Stimulated activated CD8-positive, alpha-beta memory T cell treated with anti-CD3 and anti-CD28 coated beads, Interleukin-12 subunit alpha, Interleukin-12 subunit beta, amount 100 ng/mL, for 4 hours (primary cell): ENCODE measurements at places on chromosomes 2 and 18.

- no peak for DNase-seq
Observed at GRCh38 chr2:162308747-162309503, 9.6 kb downstream of the IFIH1 start.

GRCh38 chr18:40670668-40671375 lies 1284.2 kb upstream of the PIK3C3 start:
- DNase-seq: no peak

- DNase-seq: no peak
Observed at GRCh38 chr2:9178904-9179571, 27.6 kb upstream of the ASAP2 start.

GRCh38 chr2:2647141-2647541 lies 316.1 kb upstream of the MYT1L start:
- no peak for DNase-seq

DNA sequence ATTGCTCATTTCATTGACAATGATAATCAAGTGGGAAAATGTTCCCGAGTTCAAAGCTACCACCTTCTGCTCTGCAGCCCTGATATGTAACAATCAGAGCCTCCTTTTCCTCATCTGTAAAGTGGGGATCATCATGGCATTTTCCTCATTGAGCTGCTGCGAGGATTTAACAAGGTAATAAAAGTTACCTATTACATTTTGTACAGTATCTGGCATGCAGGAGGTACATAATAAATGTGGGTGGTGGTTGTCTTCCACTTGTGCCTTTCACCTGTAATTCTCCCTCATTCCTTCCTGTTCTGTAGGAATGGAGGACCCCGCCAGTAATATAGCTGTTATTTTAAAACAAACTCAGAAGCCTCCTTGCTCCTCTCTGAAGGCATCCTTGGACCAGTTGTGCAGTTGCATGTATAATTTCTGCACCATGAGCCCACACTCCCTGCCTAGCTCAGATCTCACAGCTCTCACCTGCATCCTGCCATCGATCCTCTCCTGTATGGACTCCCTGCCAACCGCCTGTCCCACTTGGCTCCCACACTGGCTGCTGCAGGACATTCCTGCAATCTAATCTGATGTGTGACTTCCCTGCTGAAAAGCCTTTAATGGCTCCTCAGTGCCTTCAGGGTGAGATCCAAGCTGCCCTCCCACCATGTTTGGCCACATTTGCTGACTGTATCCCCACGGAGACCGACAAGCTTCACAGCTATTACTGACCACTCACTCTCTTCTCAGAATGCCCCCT lies 350.4 kb downstream of the EN1 start:
- no peak for DNase-seq

DNA sequence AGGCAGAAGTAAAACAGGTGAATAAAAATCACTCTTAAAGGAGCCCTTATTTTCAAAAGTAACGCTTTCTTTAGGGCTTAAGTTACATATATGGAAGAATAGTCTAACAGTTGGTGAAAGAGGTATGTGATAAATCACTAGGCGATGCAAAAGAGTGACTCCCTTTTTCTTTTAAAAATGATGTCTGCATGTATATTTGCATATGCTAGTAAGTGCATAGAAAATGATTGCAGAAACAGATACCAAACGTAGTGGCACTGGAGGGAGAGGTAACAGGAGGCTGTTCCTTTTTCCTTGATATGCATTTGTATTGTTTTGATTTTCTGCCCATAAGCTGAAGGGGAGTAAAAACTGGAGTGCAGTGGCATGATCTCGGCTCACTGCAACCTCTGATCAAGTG lies 158.3 kb downstream of the PRPF40A start:
- no peak for DNase-seq

- no peak for DNase-seq
Observed at GRCh38 chr2:102238039-102238756, 51.4 kb downstream of the IL1RL2 start.

DNA sequence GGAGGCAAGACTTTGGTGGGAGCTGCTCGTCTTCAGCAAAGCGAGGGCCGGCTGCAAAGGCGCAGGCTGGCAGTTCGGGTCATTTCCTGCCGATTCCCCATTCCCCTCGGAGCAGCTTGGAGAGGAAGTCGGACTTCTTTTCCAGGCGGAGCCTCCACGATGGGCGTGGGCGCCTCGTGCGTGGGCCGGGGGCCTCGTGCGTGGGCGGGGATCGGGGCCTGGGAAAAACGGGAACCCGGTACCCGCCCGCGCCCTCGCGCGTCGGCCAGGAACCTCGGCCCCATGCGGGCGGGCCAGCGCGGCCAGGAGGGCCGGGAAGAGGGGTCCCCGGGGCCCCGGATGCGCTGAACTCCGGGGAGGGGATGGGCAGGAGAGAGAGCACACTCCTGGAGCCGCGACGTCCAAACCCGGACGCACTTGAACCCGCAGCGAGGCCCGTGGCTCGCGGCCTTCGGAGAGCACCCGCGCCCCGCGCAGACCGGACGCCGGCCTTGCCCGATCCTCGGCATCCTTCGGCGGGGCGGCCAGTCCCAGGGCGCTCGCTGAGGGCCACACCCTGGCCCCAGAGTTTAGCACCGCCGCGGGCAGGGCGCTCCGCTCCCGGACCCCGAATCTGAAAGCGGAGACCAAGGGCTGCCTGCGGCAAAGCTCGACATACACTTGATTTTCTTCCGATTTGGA lies 368.4 kb downstream of the MTX2 start:
- no peak for DNase-seq

DNA sequence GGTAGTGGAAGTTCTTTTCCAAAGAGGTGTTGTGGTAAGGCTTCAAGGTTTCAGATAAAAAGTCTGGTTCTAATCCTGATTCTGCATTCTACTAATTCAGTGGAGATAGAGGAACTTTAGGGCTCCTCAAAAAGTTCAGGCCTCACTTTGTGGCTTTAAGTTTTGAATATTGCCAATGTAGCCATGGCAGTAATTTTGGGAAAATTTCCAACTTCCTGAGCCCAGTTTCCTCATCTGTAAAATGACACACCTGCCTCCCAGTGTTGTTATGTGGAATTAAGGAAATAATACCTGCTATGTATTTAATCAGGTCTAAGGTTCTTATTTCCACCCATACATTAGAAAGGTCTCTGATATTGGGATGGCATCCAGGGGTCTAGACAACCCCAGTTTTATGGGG lies 147.6 kb upstream of the ITGA6 start:
- DNase-seq: no peak

GRCh38 chr2:226915846-226916360 lies 80.0 kb downstream of the RHBDD1 start:
- no peak for DNase-seq

GRCh38 chr2:207227062-207227748 lies 61.5 kb upstream of the KLF7 start:
- DNase-seq: no peak

DNA sequence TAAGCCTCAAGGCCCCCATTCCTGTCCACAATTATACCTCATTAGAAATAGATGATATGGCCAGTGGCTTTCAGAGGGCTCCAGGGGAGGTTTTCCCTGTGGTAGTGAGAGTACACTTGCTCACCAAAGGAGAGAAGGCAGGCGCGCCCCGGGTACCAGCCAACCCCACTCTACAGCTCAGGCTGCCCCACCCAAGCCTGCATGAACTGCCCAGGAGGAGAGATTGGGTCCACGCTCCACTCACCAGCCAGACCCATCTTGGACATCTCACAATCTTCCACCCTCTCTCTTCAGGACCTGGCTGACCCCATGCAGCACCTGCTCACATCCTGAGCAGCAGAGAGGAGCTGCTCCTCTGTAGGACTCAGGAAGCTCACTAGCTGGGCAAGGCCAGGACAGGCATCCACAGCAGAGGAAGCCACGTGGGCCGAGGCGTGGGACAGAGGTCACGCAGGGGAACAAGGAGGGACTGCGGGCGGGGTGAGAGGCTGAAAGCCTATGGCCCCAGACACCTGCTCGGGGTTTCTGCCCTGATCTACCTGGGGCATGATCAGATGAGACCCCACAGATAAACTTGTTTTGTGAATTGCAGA lies 53.9 kb upstream of the GLI2 start:
- no peak for DNase-seq

DNA sequence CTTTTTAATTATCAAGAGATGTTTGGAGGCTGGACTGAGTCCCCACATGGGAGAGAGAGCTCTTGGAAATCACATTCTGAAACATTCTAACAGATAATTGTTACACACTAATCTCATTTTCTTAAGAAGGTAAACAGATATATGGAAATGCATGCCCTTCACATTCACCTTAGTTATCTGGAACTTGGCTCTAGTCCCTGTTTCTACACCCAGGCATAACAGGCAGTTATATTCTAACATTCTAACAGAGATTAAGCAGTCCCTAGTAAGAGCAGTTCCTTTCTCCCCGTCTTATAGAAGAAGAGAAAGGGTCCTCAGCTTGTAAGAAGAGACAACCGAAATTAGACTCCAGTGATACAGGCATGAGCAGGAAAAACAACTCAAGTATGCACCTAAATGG lies 385.4 kb downstream of the SOX11 start:
- DNase-seq: no peak

GRCh38 chr2:174209325-174209724 lies 39.0 kb downstream of the OLA1 start:
- DNase-seq: no peak

DNA sequence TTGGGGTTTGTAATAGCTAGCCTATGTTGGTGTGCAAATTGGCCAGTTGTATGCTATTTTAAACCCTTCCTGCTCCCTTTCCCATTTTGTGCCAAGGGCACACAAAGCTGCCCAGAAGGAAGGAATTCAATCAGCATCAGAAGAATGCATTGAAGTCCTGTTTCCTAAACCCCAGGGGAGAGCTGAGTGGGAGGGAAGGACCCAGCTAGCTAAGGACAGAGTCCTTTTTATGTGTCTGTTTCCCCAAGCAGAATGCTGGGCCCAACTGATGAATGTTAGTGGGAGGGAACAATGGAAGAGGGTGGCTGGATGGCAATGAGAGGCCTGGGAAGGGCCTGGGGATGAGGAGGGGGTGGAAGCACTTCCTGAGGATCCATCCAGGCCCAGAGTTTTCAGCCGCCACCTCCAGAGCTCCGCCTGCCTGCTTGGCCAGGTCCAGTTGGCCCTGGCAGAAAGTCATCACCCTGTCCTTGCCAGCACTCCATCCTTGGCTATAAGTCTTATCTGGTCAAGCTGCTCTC lies 32.7 kb downstream of the MEX3C start:
- DNase-seq: no peak

DNA sequence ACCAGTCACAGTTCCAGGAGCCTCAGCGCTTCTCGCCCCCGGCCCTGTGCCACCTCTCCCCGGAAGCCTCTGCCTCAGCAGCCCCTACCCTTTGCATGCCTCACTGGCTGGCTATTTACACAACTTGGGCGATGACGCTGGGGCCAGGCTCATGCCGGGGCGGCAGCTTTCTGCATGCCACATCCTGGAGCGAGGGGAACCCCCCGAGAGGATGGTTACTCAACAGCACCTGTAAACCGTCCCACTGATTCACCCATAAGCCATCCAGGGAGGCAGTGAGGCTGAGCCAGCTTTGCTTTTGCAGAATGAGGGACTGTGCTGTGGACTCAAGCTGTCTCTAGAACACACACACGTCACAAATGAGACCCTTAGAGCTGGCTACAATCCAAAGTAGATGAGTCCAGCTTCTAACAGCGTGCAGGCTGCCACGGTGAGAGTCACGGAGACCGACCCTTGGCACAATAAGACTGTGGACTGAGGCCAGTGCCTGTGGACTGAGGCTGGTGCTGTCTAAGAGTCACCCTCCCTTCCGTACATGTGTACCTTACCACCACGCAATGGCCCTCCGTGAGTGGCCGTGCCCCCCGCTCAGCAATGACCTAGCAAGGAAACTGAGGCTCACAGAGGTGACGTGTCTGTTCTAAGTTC lies 45.6 kb upstream of the ODC1 start:
- DNase-seq: peak; percentile 72

DNA sequence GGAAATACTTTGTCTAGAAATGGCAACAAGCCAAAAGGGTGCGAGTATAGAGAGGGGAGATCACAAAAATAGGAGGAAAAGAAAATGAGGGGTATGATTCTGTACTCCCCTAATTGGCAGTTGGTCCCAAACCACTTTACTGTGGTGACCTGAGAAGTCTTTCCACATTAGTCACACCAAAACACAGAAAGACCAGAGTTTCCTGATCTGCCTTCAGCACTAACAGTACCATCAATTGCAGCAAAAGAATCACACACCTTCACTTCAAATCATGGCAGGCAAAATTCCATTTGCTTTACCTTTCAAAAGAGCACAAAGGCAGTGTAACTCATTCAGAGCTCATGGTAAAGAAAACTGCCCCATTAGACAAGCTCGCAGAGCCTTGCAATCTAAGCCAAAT lies 86.8 kb downstream of the ALK start:
- DNase-seq: no peak

- no peak for DNase-seq
Observed at GRCh38 chr2:88261725-88262124, 91.6 kb downstream of the THNSL2 start.

GRCh38 chr2:224969633-224970260 lies 72.5 kb downstream of the DOCK10 start:
- no peak for DNase-seq

GRCh38 chr2:145692971-145693478 lies 1173.1 kb upstream of the ZEB2 start:
- DNase-seq: no peak

- no peak for DNase-seq
Observed at GRCh38 chr18:45464619-45465018, 150.7 kb upstream of the SLC14A2 start.

GRCh38 chr2:75633620-75634019 lies 13.0 kb upstream of the MRPL19 start:
- no peak for DNase-seq

GRCh38 chr2:207901401-207901800 lies 123.9 kb downstream of the PLEKHM3 start:
- DNase-seq: no peak

DNA sequence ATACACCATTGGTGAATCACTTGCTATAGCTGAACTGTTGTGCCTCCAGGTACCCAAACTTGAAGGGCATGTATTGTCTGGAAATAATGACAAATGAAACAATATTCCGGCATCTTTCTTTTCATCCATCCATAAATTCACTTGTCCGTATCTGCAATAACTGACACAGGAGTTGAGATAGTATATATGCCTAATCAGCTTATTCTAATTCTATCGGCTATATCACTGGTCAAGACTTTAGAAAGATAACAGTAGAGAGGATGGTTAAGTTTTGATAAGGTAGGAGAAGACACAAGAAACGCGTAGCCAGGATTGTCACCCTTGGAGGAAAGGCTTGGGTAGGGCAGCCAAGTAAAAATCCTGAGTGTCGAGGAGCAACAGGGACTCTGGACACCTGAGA lies 1634.6 kb upstream of the CELF4 start:
- no peak for DNase-seq

GRCh38 chr2:42880738-42881690 lies 88.6 kb upstream of the HAAO start:
- DNase-seq: no peak

GRCh38 chr18:70494524-70494923 lies 205.7 kb downstream of the SOCS6 start:
- no peak for DNase-seq

- no peak for DNase-seq
Observed at GRCh38 chr2:43273529-43273928, 47.1 kb upstream of the ZFP36L2 start.

GRCh38 chr18:64254399-64255093 lies 105.7 kb upstream of the LINC00305 start:
- DNase-seq: no peak
